Stimulated activated CD4-positive, alpha-beta T cell treated with anti-CD3 and anti-CD28 coated beads, Interleukin-12 subunit alpha, Interleukin-12 subunit beta, amount 100 ng/mL, for 24 hours (primary cell): ENCODE measurements at places on chromosomes 1 and 21.

DNA sequence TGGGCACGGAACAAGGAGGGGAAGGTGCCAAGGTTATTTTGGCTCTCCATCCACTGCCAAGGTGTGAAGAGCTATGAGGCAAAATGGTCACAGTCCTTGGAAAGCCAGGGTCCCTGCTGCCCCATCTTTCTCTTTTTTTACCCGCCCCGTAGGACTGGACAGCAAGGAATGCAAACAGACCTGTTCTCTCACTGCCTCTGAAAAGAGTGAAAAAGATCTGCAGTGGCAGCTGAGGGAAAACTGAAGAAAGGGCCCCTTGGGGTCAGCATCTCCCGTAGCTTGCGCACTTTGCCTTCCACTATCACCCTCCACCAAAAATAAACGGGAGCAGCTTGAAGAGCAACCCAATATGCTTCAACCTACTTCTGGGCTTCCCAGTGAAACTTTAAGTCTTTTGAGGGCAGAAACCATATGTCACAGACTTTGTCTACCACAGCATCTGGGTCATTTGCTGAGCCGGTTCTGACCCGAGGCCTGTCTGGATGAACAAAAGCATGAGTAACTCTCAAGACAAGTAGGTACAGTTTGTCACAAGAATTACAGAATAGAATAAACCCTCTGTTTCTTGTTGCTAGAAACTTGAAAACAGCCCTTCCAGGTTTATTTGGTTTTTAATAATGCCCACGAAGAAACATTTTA is 9.4 kb upstream of the KIF14 start:
- no peak for DNase-seq

- no peak for DNase-seq
Measured at GRCh38 chr1:56036479-56036878, 542.9 kb downstream of the PLPP3 start.

- no peak for DNase-seq
Measured at GRCh38 chr1:233885196-233885920, 19.1 kb upstream of the SLC35F3 start.

DNA sequence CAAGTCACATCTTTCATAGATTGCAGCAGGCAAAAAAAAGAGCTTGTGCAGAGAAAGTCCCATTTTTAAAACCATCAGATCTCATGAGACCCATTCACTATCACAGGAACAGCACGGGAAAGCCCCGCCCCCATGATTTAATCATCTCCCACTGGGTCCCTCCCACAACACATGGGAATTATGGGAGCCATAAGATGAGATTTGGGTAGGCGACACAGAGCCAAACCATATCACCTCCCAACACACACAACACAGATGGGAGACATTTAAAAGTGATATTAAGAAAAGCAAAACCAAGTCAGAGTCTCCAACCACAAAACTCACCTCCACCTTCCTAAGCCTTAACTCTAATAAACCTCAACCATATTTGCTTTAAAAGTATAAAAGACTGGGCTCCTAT is 61.5 kb upstream of the TIAM1 start:
- no peak for DNase-seq

DNA sequence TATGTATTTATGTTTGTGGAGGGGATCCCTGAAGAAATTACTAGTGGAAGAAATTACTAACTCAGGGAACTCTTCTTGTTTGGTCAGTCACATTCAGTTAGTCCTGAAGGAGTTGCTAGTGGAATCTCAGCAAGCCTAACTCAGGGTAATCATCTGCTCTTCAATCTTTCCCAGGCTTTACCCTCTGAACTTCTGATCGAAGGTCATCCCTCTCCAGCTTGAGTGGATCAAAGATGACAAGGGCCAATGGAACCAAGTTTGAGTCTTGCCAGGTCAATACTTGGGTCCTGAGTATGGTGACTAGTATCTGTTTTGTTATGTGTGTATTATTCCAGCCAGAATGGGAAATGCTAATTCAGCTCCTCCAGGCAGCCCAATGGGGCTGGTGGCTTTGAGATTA is 49.3 kb downstream of the CFH start:
- DNase-seq: no peak

- DNase-seq: no peak
Measured at GRCh38 chr1:184395370-184395769, 8.5 kb downstream of the C1orf21 start.

DNA sequence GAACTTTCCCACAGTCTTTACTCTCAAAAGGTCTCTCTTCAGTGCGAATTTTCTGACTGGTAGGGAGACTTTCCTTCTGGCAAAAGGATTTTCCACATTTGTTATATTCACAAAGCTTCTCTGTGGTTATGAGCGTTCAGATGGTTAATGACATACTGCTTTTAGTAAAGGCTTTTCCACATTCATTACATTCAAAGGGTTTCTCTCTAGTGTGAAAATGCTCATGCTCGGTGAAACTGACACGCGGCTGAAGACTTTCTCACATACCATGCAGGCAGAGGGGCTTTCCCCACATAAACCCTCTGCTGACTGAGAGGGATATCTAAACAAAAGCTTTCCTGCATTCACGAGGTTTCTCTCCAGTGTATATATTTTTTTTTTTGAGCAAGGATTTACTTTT is 9.9 kb upstream of the KLF18 start:
- DNase-seq: no peak

- no peak for DNase-seq
Measured at GRCh38 chr1:30810416-30811080, 53.0 kb upstream of the LAPTM5 start.

GRCh38 chr1:68361346-68361910 is 88.3 kb downstream of the RPE65 start:
- DNase-seq: no peak

- DNase-seq: no peak
Measured at GRCh38 chr21:18812308-18812707, 408.7 kb upstream of the TMPRSS15 start.

- DNase-seq: no peak
Measured at GRCh38 chr1:226403201-226404034, 4.5 kb downstream of the PARP1 start.

- DNase-seq: peak; percentile 28
Measured at GRCh38 chr1:93715529-93716126, 34.0 kb upstream of the BCAR3 start.
